ENCODE measurements at places on chromosomes 6 and 20.

- DNase-seq = no peak
Observed at GRCh38 chr6:28486988-28487742, 28.4 kb downstream of the GPX6 start.

- no peak for DNase-seq
Observed at GRCh38 chr6:168709991-168710390, 269.0 kb downstream of the SMOC2 start.

DNA sequence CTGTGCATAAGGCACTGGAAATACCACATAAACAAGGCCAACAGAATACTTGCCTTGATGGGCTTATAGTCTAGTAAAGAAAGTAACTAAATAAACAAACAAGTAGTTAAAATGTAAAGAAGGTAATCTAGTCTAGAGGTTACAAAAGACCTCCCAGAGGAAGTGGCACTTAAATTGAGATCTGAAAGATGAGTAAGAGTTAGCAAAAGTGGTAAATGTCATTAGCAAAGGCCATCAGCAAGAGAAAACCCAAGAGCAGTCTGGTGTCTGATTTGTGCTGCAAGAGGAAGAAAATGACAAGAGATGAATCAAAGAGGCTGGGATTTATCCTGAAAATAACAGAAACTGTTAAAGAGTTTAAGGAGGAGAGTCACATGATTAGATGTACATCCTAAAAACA is 96.6 kb upstream of the SMLR1 start:
- DNase-seq = no peak

DNA sequence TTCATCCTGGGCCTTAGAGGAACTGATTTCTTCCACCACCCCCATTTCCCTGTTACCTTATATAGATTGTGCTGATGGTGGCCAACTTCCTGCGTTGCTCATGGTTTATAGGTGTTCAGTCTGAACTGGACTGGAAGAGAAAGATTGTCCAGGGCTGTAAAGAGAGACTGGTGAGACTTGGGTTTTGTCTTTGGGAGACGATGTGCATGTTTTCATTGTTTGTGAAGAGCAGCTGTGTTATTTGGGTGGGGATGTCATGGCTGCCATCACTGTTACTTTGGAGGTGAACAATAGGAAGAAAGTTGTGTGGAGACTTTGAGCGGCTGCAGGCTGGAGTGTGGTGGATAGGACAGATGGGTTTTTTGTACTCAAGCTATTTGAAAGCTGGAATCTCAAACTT is 15.6 kb upstream of the MPC1 start:
- no peak for DNase-seq

- no peak for DNase-seq
Observed at GRCh38 chr6:80464901-80465300, 358.4 kb downstream of the BCKDHB start.

- DNase-seq = no peak
Observed at GRCh38 chr20:21322921-21323331, 19.8 kb downstream of the XRN2 start.

DNA sequence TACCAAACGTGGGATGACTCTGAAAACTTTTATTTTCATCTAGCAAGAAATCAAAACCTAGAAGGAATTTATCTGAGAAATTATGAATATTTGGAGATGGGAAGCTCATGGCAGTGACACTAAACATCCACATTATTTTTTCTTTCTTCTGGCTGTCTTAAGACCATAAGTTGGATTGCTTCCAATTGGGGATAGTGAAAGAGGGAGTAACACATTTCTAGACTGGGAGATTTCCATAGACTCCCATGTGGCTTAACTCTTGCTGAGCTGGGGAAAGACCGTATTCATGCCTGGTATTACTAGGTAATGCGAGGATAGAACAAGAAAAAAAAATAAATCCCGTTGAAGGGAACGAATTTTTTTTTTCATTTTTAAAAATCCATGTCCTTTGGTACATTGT is 120.0 kb downstream of the UTRN start:
- no peak for DNase-seq

GRCh38 chr6:79668381-79668780 is 37.3 kb downstream of the SH3BGRL2 start:
- DNase-seq = no peak
